RCC 7860 (cell line): ENCODE measurements at places on chromosomes 1 and 21.

DNA sequence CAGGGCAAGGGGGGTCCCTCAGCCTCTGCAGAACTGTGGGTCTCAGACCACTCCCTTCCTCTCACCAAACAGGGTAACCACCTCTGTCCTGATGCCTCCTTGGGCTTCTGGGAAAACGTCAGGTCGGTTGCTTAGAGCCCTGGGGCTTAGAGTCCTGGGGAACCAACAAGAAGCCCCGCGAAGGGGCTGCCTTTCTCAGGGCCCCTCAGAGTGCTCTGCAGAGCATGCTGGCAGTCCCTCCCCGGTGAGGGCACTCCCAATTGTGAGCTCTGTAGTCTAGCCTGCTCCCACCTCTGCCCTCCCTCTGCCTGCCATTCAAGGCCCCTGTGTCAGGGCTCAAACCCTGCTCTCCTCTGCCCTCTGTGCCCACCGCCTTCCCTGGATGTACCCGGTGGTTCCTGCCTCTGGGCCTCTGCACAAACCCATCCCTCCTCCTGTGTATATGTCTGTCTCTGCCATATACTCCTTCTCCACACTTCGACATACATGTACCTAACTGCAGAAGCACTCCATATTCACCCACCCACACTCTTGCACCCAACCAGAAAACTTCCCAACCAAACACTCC, 92.3 kb downstream of the DMRTB1 start:
- DNase-seq = no peak

DNA sequence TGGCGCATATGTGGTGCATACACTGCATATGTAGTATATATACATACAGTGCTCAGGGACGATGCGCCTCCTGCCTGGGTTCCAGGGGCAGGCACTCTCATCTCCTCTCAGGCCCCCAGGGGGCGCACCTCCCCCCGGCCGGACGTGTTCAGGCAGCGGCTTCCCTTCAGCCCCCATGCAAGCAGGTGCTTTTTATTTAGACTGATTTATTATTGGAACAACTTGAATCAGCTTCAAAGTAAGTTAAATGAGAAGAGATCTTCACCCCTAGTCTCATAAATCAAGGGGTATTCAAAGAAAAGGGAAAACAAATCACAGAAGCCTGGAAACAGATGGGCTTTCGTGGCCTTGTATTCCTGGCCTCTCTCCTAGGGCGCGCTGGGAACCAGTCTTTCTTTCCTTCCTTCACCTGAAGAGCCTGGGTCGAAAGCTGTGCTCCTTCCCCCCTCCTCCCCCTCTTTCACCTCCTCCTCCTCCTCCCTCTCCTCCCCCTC, 64.6 kb downstream of the UBIAD1 start:
- no peak for DNase-seq

DNA sequence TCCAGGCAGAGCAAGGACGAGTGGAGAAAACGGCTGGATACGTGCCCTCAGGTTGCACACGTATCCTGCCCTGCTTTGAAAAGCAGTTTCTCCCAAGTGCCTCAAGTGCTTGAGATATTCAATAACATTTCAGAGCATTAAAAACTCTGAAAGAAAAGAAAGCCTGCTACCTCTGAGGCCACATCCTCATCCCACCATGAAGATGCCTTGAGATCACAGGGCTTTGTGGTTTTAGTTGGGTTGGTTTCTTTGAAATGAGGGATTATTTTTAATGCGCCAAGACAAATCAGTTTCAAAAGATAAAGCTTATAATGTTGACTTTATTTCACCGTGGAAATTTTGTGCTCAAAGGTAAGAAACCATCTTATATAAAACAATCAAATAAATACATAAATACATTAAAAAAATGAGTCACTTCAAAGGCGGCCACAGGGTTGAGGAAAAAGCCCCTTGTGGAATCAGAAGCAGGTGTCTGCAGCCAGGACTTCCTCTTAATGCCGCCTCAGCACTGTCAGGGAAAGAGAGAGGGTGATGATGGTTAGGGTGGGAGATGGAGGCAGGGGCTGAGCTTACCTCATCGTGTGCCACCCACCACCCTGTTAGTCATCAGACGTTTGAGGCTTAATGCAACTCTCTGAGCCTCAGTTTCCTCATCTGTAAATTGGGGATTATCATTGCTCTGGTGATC, 1.4 kb downstream of the NPPB start:
- DNase-seq = no peak

DNA sequence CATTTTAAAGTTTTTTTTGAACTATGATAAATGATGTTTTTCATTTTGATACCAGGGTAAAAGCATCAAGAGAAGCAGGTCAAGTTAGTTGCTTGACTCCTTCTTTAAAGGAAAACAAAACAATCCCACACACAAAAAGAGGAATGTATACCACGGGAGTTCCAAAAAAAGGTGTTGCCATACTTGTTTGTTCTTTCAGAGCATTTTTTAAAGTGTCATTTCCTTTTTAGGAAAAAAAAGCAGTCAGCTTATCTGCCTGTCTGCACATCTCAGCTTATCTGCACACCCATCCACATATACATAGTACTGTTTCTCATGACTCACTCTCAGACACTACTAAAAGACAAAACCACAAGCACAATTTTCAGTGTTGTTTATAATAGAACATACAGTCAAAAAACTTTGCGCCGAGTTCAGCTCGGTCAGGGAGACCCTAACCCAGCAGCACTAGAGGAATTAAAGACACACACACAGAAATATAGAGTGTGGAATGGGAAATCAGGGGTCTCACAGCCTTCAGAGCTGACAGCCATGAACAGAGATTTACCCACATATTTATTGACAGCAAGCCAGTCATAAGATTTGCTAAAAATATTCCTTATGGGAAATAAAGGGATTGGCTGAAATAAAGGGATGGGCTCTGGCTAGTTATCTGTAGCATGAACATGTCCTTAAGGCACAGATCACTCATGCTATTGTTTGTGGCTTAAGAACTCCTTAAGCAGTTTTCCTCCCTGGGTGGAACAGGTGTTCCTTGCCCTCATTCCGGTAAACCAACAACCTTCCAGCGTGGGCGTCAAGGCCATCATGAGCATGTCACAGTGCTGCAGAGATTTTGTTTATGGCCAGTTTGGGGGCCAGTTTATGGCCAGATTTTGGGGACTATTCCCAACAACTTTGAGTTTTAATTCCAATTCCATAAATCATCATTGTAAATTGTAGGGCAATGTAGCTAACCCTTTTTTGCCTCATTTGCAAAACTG, 11.4 kb upstream of the MNDA start:
- no peak for DNase-seq

- no peak for DNase-seq
Measured at GRCh38 chr1:5394111-5394510, 598.1 kb downstream of the NPHP4 start.

GRCh38 chr1:68314151-68314780, 81.9 kb upstream of the WLS start:
- no peak for DNase-seq

- no peak for DNase-seq
Measured at GRCh38 chr1:175889848-175890247, 146.5 kb upstream of the TNR start.

DNA sequence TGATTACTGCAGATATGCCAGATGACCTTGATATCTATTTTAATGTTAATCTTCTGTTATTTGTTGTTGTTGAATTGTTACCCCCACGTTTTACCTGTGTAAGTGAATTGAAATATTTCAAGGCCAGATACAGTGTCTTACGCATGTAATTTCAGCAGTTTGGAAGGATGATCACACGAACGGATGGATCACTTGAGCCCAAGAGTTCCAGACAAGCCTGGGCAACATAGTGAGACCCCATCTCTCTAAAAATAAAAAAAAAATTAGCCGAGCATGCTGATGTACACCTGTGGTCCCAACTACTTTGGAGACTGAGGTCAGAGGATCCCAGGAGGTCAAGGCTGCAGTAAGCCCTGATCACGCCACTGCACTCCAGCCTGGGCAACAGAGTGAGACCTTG, 32.2 kb downstream of the SDCCAG8 start:
- no peak for DNase-seq

GRCh38 chr1:67429528-67430357, 459 bp downstream of the SERBP1 start:
- no peak for DNase-seq

GRCh38 chr1:112146201-112146715, 156.8 kb upstream of the KCND3 start:
- DNase-seq = no peak

DNA sequence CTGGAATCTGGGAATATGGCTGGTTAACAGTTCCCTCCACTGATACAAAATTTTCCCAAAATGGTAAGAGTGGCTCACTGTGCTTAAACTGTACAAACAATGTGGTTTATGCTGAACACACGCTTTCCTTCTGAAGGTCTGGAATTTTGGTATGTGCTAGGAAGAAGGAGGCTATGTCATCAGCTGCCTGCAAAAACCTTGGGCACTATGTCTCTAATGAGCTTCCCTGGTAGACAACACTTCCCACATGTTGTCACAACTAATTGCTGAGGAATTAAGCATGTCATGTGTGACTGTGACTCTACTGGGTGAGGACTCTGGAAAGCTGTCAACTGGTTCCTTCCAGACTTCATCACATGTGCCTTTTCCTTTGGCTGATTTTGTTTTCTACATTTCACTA, 29.2 kb downstream of the IPP start:
- DNase-seq = no peak

DNA sequence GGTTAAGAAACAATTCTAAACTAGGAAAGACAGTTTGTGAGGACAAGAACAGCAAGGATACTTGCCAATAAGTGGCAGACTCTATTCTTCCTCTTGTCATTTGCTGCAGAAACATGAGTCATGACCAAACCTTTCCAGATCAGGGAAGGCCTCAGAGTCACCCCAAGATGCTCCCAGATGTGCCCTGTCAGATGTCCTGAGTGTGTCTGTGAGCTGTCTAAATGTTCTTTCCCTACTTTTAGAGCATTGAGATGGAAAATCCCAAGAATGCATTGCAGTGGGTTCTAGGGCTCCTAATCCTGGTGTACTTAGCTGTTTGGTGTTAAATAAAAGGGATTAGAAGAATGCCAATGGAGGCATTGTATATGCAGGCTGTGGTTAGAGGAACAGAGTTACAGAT, 57.5 kb upstream of the KIAA0040 start:
- DNase-seq = no peak
